ENCODE measurements at places on chromosomes 7 and 10.

DNA sequence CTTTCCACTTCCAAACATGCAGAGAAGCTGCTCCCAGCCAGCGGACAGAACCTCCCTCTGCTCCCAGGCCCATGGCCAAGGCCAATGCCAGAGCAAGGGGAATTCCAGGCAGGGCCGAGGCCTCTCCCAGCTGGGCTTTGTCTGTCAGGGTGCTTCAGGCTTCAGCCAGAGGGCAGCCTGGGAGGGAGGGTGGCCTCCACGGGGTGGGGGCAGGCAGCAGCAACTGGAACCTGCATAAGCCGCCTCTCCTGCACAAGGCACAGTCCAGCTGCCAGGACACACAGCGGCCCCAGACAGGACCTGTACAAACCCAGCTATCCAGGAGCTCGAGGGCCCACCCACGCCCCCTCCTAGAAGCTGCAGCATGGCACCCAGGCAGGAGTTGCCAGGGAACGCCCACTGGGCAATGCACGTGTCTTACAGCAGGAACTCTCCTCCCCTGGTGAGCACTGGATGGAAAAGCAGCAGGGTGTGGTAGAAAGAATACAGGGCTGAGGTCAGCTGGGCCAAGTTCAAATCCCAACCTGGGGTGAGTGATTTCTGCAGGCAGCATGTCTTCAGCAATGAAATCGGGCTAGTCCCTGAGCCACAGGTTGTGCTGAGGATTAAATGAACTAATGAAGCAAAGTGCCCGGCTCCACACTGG lies 7.6 kb downstream of the FAM53B start:
- no peak for DNase-seq

DNA sequence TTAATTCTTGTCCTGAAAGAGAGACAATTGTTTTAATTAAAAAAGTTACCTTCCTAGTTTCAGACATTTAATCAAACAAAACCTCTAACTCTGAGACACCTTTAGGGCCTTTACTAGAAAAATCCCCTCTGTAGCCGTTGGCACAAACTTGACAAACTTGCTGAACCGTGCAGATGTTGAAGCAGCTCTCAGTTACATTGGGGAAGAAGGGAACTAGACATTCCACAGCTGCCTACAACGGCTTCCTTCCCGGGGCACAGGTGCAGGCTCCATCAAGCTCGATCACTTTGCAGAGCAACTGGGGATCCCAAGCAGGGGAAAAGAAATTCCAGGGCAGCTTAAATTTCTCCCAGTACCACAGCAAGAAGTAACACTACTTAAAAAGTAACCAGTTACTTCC lies 141.3 kb downstream of the SKAP2 start:
- DNase-seq = peak; percentile 35

DNA sequence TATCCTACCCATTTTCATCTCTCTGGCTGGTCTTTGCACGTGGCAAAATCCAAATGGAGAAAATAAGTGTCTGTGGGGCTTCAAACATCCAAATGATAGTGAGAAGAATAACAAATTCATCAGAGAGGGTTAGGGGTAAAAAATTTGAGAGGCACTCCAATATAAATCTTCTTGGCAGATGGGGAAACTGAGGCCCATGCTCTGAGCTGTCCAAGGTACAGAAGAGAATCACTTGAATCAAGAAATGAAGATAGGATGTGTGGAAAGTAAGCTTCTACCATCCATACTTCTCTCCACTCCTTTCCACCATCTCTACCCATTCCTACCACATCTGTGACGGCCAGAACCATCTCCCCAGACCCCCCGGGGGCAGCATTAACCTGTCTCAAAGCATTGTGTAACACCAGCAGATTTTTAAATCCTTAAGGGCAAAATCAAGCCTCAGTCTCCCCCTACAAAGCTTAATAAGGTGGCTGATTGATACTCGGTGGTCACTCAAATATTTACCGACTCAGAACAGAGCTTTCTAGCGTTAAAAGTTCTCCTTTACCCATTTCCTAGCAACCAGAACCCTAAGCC lies 818 bp downstream of the GOT1 start:
- DNase-seq = no peak

- no peak for DNase-seq
These were observed 7.4 kb downstream of the PTPN12 start for GRCh38 chr7:77544518-77544917.

DNA sequence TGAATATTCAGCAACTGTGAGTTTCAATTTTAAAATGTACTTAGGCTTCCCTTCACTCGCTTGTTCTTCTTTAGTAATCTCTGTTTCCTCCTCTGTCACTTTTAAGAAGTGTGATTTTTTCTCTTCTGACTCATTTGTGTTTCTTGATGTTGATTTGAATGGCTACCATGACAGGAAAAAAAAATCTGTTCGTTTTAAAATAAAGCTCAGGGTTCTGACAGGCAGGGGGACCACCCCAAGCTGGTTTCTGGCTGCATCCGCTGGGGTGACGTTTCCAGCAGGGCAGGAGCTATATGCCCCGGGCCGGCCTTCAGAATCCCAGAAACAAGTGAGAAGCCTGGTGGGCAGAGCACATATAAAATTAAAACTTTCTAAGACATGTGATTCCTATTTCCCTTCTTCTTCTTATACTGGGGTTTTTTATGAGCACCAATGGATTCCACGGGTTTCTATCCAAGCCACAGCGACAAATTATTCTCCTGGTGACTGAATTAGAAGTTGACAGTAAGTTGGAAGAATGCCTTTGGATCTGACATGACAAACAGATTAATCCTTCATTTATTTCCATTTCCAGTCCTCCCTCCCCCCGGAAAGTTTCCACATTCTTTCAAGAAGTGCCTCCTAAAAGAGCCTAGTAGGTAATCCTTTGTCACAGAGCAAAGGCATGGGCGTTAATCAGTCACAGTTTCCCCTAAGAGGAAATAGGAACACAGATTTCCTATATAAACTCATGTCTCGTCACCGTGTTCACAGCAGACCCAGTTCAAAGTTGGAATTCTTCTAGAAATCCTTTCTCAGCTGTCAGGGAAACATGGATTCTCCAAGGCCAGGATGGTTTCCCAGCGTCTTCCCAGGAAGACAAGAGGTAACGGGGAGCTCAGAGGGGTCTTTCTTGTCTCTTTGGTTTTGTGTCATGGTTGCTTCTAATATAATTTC lies 79.9 kb downstream of the PTPRE start:
- no peak for DNase-seq

- DNase-seq = no peak
These were observed 145.9 kb downstream of the CREB5 start for GRCh38 chr7:28558236-28558635.

DNA sequence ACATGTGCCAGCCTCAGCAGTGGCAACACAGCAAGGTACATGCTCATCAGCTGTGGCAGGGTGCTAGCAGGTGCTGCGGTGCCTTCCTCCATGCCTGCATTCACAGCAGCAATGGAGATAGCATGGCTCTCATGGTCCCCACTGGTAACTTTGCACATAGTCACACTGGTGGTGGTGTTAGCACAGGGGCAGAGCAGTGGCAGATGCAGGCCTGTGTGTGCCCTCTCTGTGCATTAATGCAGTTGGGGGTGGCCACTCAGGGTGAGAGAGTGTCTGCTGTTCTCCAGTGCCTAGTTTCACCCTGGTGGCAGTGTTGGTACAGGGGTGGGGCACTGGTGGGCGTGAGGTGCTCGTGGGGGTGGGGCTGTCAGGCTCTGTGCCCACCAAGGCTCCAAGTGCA lies 17.7 kb upstream of the PPP1R3A start:
- no peak for DNase-seq

DNA sequence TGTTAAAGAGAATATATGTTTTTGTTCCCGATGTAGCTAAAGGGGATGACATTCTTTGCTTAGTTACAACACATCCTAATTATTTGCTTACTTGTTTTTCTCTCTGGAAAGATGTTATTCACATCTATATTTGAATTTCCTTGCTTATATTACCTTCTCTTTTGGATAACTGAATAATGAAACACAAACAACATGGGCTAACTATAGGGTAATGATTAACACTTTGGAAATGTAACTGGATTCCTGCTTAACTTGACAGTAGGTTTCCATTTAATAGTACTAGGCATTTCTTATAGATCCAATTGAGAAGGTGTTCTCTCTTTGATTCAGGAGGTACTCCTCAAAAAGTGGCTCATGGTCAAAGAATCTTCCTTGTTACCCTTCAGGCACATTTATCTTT lies 141.1 kb downstream of the CCSER2 start:
- no peak for DNase-seq
